ENCODE measurements at places on chromosomes 5 and 9.

- DNase-seq: no peak
These were observed 103.2 kb downstream of the AK8 start for GRCh38 chr9:132774886-132775285.

- DNase-seq: no peak
These were observed 19.4 kb upstream of the TNFSF15 start for GRCh38 chr9:114825126-114825795.

DNA sequence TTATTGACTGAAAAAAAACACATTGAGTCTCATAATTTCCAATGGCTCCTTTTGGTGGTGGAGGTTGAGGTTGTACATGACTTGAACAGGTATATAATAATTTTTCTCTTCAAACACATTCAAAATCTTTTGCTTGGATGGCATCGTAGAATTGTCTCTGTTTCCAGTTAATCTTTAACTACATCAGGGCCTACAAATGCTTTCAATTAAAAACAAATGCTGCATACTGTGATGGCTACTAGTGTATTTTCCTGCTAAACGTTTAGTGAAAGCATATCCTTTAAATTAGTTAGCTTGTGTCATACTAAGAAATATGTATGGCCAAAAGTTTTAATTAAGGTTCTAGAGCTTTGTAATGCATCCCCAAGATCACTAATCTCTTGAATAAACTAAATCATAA lies 313.8 kb downstream of the SLF1 start:
- DNase-seq: no peak

- DNase-seq: no peak
These were observed 66.3 kb upstream of the TMEM215 start for GRCh38 chr9:32716955-32717543.

DNA sequence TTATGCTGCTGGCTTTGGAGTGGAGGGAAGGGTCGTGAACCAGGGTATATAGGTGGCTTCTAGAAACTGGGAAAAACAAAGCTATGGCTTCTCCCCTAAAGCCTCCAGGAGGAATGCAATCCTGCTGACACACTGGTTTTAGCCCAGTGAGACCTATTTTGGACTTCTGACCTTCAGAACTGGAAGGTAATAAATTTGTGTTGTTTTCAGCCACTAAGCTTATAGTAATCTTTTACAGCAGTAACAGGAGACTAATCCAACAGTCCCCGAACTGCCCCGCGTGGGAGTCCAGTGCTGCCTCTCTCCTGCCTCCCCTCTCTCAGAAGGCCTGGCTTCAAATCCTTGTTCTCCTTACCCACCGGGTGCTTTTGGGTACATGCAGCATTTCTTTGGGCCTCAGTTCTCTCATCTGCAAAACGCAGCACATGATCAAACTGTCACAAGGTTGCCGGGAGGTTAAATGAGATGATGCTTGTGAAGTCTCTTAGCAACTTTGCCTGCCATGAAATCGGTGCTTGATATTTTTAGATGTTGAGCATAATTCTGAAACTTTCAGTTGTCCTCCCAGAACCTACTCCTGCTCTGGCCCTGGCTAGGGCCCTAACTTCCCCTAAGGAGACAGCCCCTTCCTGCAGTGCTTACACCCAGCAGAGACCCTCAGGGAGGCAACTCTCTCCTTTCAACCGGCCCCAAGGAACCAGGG lies 127.3 kb upstream of the BOD1 start:
- no peak for DNase-seq
